Motor neuron (in vitro differentiated cells): ENCODE measurements at places on chromosomes 7 and 10.

GRCh38 chr7:157150882-157151281, 12.2 kb downstream of the UBE3C start:
- peak; percentile 88 for ATAC-seq

- ATAC-seq: no peak
Observed at GRCh38 chr10:82400841-82401240, 525.8 kb downstream of the NRG3 start.

- ATAC-seq: no peak
Observed at GRCh38 chr10:22435650-22436049, 90.4 kb downstream of the SPAG6 start.

- ATAC-seq: no peak
Observed at GRCh38 chr7:39075210-39075609, 97.5 kb downstream of the POU6F2 start.

DNA sequence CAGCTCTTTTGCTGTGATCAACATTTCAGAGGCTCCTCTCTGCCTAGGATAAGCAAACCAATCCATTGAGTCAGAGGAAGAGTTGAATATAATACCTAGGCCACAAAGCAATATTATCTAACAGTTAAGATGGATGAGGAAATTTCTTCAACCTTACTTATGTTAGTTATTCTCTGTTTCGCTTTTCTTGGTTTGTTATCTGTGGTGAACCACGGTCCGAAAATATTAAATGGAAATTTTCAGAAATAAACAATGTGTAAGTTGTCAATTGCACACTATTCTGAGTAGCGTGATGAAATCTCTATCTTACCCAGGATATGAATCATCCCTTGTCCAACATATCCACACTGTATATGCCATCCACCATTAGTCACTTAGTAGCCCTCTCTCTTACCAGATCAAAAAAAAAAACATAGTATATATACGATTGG, 1.5 kb upstream of the HTR7 start:
- ATAC-seq: no peak
